ENCODE measurements at places on chromosomes 5 and 9.

DNA sequence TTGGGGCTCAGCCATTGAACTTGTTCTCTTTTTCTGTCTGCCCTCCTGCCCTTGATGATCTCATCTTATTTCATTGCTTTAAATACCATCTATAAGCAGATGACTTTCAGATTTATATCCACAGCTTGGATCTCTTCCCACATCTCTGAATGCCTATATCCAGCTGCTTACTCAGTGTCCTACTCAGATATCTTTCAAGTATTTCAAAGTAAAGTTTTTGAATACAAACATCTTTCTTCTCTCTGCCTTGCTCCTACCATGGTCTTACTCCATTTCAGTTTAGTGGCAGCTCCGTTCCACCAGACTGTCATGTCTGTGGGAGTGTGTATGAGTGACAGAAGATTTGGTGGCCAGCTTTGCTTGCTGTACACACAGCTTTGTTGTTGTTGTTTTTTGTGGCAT is 59.7 kb downstream of the ERBIN start:
- DNase-seq: no peak

DNA sequence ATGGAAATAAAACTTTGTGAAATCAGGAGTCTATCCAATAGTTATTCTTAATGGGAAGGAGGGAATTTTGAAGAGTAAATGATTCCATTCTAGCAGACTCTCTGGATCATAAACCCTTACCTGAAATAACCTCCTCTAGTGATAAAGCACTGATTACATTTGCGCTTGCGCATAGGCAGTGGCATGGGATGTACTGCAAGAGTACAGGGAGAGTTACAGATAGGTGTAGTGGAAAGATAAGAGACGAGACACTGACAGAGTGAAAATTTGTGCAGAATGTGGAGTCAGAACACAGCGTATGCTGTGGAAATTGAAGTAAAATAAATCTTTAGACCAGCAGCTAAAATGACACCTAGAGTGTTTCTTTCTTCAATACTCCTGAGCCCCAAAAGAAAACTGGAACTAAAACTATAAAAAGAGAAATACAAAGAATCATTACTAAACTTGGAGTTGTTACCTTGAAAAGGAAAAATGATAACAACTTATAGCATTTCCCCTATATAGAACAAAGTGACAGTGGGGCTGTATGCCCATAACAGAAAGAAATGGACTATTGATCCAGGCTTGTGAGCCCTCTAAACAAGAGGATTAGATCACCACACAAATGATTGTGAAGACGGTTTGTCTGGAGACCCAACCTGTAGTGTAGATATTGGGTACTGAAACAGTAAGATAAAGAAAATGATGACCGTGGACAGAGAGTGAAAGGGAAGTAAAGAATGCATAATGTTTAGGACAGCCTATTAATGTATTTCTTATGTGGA is 1471.2 kb upstream of the NUDT12 start:
- no peak for DNase-seq

DNA sequence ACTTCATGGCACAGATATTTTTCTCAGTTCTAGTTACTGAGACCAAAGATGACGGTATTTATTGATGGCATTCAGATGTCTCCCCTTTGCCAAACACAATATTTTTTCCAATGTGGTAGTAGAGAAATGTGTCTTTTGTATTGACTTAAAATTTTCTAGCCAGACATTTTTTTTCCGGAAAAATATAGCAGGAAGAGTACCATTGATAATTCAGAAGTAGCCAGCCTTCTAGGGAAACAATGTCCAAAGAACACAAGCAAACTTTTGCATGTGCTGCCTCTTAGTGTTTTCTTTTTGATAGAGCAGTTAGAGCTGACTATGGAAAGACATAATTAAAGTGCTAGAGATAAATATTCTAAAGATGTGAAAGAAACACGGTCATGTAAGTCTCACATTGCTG is 231.4 kb downstream of the MARCHF11 start:
- no peak for DNase-seq

DNA sequence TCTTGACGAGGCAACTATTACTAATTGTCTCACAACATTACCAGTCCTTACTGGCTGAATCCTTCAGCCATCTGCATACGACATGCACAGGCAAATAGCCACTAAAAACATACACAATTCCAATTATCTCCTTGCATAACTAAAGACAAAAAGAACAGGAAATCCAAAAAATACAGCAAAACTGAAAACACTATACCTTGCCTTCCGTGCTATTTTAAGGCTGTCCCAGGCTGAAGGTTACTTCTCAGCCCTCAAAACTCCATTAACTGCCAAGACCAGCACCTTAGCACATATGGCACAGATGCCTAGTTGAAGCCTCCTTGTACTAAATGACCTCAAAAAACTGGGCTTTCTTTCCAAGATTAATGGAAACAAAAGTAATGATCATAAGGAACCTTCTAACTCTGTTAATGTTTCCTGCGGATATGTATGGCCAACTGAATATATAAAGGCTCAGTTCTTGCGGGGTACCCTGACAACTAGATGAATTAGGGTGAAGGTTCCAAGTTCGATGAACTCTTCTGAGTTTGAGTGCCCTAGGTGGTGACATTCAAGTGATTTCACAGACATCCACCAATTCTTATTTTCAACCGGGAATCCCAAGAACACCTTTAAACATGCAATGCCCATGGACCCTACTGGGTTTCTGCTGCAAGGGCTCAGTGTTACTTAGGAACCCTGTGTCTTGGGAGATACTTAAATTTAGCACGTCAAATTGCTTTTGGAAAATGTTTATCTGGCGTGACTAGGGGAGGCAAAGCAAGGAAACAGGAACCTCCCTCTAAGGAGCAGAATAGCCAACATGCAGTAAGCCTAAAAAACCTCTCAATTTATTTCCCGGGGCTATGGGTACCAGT is 455.3 kb downstream of the RAB3C start:
- DNase-seq: no peak

DNA sequence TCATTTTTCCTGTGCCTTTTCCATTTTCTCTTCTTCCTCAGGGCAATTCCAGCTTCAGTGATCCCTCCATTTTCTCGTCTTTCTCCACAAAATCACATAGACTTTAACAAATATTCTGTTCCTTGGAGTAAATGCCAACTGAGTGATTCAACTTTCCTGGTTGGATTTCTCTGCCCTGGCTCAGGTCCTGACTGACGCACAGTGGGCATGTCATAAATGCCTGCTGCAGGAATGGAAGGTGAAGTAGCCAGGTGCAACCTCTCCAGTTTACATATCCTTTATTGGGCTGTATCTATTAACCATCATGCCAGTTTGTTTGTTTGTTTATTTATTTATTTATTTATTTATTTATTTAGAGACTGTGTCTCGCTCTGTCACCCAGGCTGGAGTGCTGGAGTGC is 95.1 kb downstream of the MEF2C start:
- DNase-seq: no peak

DNA sequence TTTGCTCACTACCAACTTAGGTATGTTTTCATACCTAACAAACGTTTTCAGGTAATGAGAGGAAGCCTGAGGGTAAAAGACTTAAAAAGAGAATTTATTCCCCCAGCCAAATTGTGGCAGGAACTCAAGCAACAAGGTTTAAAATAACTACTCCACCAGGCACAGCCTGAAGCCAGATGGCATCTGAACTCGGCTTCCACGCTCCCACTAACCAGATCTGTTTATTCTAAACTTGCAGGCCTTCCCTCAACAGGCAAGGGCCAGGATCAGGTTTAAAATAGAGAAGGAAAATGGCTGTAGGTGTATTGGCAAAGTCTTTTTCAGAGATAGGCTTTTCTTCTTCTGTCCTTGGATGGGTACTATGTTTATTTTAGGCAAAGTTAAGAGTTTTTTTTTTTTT is 89.4 kb downstream of the OTULIN start:
- no peak for DNase-seq

- no peak for DNase-seq
Observed at GRCh38 chr5:148875205-148875875, 48.9 kb downstream of the ADRB2 start.

- no peak for DNase-seq
Observed at GRCh38 chr5:535846-536698, 11.8 kb upstream of the SLC9A3 start.

GRCh38 chr5:94595281-94595840 is 23.0 kb downstream of the KIAA0825 start:
- no peak for DNase-seq

DNA sequence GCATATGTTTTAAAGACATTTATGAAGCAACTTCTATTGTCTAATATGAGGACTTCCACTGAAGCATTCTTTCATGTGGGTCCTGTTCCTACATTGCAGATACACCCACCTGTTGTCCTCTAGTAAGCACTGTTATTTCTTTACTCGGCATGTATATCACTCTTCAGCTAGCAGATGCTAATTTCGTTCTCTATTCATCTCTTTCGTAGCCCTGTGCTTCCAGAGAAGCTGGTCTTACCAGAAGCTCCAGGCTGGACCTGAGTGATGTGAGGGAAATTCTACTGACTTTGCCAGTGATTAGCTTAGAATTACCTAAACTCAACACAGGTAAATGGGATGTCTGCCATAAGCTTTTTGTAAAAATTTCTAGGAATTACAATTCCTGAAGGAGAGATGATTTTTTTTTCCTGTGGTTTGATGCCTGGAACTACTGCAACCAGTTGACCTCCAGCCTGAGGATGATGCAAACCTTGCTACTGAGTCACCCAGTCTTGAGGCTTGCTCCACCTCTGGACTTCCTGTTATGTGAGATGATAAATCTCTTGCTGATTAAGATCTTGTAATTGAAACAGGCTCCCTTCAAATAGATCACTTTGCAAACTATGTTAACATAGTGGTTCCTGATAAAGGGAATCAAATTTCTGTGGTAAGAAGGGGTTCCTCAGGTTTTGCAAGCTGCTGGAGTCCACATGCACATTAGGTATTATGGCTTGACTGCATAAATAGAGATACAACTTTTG is 52.2 kb upstream of the SPINK5 start:
- DNase-seq: no peak

GRCh38 chr5:159638954-159639559 is 277.2 kb upstream of the ADRA1B start:
- DNase-seq: no peak

DNA sequence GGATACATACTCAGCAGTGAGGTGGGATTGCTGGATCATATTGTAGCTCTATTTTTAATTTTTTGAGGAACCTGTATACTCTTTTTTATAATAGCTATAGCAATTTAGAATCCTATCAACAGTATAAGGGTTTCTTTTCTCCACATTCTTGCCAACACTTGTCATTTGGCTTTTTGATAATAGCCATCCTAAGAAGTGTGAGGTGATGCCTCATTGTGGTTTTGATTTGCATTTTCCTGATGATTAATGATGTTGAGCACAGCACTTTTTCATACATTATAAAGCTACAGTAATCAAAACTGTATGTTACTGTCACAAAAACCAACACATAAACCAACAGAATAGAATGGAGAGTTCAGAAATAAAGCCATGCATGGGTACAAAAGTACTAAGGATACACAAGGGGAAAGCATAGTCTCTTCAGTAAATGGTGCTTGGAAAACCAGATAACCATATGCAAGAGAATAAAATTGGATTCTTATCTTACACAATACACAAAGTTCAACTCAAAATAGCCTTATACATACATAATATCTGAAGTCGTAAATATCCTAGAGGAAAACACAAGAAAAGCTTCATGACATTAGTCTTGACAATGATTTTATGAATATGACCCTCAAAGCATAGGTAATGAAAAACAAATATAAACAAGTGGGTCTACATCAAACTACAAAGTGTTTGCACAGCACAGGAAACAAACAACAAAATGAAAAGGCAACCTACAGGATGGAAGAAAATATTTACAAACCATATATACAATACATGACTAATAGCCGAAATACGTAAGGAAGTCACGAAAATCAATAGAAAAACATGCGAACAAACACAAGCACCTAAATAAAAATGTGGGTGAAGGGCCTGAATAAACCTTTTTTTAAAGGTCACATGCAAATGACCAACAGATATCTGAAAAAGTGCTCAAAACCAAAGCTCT is 287.8 kb upstream of the DAB2 start:
- no peak for DNase-seq

DNA sequence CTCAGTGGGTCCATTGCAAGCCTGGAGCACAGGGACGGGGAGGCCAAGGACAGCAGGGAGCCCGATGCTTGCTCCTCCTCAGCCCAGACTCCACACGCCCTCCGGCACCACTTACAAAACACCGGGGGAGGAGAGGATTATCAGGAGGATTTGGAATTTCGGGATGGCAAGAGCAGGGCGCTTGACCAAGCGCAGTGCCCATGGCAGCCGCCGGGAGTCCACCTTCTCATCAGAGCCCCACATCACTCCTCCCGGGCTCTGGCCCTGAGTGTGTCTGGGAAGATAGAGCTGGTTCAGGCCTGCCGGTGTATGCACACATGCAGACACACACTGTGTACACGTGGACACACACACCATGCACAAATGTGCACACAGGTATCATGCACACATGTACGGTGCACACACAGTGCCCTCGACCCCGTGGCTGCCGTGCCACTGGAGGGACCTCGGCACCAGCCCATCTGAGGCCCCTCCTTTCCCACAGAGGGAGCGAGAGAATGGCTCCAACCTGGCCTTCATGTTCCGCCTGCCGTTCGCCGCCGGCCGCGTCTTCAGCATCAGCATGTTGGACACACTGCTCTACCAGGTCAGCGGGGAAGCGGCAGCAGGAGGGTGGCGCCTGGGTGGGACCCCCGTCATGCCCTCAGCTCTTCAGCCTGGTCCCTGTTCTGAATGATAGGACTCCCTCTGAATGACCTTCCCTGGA is 81.7 kb downstream of the KCNT1 start:
- no peak for DNase-seq

- DNase-seq: no peak
Observed at GRCh38 chr5:54357408-54358058, 47.2 kb upstream of the ARL15 start.

Data from esophagus squamous epithelium (tissue), 5 donors.